ENCODE measurements at places on chromosomes 4 and X.

- no peak for DNase-seq
Observed at GRCh38 chr4:153045111-153045982, 109.2 kb downstream of the FHDC1 start.

DNA sequence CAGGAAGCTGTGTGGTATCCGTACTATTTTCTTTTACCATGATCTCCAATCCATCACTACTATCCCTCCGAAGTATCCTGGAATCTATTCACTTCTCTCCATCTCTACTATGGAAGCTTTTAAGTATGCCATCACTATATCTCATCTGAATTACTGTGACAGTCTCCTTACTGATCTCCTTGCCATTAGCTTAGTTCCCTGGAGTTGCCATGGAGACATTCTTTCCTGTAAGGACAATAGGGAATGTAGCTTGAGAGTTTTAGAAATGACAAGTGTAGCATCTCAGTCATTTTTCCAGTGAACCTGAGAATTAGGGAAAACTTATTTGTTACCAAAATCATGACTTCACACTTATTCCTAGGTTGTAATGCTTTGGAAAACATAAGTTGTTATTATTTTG, 86.3 kb downstream of the HPGD start:
- DNase-seq: no peak

- DNase-seq: no peak
Observed at GRCh38 chr4:151922811-151923210, 162.0 kb upstream of the GATB start.

DNA sequence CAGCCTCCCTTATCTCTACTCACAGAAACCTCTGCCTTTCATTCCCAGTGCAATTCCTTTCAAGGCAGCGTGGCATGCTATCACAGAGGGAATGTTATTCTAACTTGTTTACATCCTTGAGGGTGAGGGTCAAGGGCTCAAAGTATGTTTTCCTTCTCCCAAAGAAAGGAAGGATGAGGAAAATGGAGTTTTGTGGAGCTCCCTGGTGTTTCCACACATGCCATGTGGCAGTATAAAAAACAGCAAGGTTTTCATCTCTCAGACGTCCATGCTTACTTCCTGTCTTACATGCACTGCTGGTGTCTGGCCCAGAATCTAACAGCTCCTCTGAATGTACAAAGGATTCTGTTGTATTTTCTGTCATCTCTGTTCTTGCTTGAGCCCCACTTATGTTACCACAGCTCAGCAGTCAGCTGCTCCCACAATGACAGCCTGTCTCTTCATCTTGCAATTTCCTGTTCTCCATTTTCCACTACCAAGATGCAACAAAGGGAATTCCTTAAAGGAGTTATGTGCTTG, 128.0 kb downstream of the SNCA start:
- DNase-seq: no peak

- DNase-seq: no peak
Observed at GRCh38 chr4:33482773-33483172, 2761.5 kb downstream of the ARAP2 start.

GRCh38 chr4:87950493-87950892, 25.0 kb upstream of the SPP1 start:
- DNase-seq: no peak

DNA sequence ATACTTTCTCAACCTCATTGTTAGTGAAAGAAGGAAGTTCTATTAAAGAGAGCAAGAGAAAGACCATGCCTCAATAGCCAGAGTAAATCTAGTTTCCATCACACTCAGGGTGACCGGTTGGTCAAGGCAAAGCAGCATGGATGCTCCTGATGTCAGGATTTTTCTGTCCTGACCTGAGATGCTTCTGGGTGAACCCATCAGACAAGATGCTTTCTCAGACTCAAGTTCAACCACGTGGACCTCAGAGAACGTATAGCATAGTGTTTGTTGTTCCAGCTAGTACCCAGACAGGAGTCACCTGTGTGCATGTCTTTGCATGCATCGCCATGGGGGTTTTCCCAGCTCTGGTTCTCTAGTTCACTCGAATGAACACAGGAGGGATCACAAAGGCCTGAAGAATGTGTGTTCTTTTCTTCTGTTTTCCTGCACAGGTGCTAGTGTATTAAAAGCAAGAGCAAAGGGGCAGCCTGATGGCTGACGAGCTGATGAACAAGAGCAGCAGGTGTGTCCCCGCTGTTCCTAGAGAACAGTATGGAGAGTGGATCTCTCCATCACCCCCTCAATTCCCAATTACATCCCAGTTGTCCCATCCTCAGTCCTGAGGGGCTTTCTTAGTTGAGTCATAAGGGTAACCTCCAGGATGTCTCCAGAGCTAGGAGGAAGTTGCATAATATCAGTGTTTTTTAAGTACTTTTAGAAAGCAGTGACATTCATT, 110.5 kb upstream of the ENPP6 start:
- no peak for DNase-seq

DNA sequence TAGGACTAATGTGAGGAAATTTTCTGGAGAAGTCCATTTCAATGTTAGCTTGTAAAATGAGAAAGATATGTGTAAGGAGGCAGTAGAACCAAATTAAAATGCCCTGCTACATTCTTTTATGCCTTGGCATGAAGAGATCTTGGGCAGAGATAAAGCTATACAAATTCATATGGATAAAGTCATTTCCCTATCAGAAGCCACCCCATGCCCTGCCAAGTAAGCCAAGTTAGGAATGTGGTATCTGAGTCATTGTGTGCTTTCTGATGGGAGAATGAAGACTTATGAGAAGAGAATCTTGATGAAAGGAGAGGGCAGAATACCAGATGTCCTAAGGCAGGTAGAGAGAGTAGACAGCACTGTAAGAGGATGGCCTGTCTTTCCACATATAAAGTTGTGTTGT, 83.7 kb downstream of the TEX13A start:
- DNase-seq: no peak

- no peak for DNase-seq
Observed at GRCh38 chr4:98387345-98388026, 126.3 kb downstream of the RAP1GDS1 start.

DNA sequence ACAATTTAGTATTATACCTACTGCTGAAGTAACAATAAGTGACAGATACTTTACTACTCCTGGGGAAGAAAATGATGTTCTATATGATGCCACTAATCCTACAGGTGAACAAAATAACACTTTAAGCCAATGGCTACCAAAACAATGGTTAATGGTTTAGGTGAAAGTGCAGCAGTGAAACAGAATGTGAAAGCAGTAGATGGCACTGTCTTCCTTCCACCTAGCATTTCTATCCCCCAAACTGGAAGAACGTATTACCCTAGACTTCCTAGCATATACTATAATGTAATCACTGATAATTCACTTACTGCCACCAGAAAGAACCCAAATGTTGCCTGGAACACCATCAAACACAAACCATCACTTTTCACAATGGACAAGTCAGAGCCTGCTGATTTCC, 18.9 kb upstream of the CABS1 start:
- no peak for DNase-seq

- no peak for DNase-seq
Observed at GRCh38 chr4:108651014-108651791, 804 bp downstream of the OSTC start.

DNA sequence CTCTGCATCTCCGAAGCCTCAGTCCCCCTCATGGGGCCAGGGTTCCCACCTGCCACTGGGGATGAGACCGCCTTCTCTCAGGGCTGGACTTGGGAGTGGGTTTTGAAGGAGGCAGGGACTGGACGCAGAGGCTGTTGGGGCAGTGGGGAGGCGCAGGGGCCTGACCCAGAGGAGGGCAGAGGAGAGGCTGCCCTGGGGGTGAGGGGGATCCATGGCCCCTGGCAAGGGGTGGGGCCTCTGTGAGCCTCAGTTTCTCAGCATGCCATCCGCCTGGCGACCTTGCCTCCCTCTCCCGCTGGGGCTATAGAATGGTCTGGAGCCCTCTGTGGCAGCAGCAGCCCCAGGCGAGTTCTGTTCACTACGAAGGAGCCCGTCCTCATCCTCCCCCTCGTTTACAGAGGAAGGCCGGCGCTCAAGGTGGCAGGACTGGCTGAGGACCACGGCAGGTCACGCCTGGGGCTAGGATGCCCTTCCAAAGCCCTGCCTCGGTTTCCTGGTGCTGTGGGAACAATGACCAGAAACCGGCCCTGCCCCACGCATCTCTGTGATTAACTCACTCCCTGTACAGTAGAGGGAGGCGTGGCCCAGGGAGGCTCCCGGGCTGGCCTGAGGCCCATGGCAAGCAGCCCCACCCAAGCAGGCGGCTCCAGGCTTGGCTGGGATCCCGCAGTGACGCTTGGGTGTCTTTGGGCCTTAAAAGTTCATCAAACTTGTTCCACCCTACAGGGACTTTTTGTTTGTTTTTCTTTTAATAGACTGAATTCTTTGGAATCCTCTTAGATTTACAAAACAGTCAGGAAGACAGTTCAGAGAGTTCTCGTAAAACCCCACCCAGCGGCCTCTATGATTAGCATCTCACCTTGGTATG, 16.0 kb upstream of the SH3TC1 start:
- DNase-seq: no peak

- no peak for DNase-seq
Observed at GRCh38 chr4:4268776-4269175, 20.8 kb upstream of the TMEM128 start.

- no peak for DNase-seq
Observed at GRCh38 chr4:86122404-86122803, 237.4 kb downstream of the MAPK10 start.

DNA sequence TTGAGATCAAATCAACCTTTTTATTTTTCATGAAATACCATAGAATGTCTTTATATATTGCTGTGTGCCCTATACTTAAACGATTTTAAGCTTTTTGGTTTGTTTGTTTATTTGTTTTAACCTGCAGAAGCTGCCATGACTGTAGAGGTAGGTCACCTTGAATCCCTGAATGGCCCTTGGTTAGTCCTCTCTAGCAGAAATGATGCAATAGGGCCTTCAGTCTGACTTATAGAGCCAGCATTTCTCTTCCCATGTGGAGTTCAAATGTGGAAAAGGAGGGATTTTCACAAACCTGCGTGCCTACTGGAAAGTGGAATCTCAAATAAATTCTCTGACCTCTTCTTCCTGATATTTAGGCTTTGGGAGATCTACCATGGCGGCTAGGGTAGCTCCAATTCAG, 327.9 kb downstream of the MAPK10 start:
- DNase-seq: no peak

DNA sequence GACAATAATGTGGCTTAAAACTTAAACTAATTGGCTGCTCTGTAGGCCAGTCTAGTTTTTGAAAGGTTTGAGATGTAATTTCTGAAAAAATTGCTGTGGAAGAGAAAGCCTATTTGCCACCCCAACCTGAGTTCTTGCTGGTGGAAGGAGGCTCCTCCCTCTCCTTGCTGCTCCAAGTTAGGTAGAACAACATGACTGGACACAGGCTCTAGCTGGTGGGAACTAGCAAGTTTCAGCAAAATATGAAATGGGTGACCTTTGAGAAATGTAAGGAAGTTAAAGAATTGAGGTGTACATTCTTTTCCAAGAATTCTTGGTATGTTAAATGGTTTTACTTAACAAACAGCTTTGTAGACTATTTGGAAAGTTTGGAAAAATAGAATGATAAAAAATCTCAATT, 8.0 kb downstream of the RPL34 start:
- DNase-seq: no peak

DNA sequence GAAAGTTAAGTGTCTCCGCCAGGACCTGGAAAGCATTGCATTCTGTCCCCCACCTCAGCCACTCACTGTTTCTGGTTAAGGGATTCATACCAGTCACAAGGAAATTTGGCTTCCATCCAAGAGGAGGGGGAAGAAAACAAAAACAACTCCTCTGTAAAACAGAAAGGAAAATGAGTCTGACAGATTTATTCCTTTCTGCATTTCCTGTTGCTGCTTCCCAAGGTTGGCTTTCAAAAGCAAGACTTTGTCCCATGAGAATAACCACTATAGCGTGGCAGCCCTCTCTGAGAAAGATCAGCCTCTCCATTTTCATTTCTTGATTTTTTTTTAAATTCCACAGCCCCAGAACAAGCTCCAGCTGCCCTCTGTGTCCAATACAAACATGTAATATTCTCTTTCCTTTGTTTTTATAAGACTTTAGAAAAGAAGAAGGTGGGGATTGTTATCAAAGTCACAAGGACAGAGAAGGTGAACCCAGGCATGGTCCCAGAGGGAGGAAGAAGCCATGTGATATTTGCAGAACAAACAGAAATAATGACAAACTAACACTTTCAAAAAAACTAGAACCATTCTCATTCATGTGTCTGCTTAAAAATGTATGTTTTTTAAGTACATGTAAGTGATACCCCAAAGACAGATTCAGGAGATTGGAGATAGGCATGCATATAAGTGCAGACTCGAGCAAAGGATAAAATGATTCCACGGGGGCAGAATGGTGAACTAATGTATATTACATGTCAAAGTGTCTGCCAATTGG, 90.7 kb upstream of the DCLK2 start:
- DNase-seq: no peak

- DNase-seq: no peak
Observed at GRCh38 chrX:71475785-71476540, 56.9 kb upstream of the OGT start.

DNA sequence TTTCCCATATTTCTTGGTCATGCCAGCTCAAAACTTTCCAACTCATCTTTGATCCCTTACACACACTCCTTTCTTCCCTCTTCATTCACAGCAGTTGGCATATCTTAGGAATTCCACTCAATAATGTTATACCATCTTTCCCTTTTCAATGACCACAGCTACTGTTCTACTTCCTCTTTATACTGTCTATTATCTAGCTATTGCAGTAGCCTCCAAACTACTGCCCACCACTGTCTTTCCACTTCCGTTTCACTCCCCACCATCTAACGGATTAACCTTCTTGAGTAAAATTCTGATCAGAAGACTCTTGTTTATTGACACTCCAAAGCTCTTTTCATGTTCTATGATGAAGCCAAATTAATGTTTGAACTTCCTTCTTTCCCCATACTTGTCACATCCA, 55.8 kb downstream of the ADAMTS3 start:
- no peak for DNase-seq

DNA sequence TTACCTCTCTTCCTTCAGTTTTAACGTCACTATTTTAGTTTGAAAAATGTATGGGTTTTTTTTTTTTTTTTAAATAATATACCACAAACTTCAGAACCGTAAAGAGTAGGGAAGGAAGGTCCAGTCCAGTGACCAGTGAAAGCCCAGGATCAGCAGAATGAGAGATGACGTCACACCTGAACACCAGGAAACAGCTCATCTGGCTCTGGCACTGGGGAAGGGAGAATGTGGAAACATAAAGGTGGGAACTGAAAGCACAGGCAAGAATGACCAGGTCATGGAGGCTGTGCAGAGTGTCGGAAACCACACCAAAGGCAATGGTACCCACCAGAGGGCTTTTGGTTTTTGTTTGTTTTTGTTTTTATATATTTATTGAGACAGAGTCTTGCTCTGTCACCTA, 141.2 kb downstream of the DHX15 start:
- DNase-seq: no peak

DNA sequence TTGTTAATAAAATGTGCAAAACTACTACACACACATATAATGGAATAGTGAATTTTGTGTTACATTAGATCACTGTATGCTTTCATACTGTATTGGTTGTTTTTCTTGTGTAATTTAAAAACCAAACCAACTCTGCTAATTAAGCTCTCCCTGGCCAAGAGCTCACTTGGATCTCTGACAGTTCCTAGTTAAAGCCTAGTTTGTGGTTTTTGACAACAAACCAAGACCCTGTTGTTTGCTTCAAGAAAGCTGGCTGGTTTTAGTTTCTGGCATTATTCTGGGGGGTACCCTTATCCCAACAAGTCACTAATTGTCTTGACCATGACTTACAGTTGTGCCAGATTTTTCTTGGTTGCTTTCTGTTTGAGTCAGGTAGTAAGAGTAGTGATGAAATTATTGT, 121.4 kb upstream of the CXorf66 start:
- no peak for DNase-seq

Measured in cerebellar nuclear complex (tissue), 1 donor.